ENCODE measurements at places on chromosomes 12 and 14. TPM values are rescaled to one million over a fixed set of nuclear protein-coding genes. Genes with fewer than 3 reads are reported as not detected.

Gene OTUB2
- 3.0 TPM for total RNA-seq

Gene CLEC1B
- not detected for total RNA-seq

Gene TCP11L2
- total RNA-seq, result 1.7 TPM

Gene TMEM30B
- 0.81 TPM for total RNA-seq

Gene KERA
- not detected for total RNA-seq

Gene KCNA5
- total RNA-seq, result not detected

All from A549 treated with Mapracorat at 1 μM for 4 hours (cell line).